ENCODE measurements at places on chromosomes 7 and 10.

GRCh38 chr10:72096115-72097000 is 8.0 kb upstream of the SPOCK2 start:
- no peak for DNase-seq

DNA sequence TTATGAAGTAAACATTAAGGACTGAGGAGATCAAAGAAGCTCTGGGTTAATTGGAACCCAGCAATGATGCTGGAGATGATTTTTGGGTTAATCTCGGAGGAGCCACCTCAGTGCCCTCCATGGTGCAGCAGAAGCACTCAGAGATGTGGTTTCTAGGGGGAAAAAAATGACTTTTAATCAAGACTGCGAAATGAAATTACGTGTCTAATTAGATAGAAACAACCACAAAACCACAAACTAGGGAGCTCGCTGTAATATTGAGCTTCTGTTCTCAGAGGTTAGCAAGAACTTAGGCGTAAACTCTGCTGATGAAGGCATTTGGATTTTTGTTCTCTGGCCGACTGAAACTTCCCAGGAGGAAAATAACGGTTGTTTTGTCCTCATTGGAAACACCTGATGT is 319.0 kb downstream of the GRID1 start:
- no peak for DNase-seq

DNA sequence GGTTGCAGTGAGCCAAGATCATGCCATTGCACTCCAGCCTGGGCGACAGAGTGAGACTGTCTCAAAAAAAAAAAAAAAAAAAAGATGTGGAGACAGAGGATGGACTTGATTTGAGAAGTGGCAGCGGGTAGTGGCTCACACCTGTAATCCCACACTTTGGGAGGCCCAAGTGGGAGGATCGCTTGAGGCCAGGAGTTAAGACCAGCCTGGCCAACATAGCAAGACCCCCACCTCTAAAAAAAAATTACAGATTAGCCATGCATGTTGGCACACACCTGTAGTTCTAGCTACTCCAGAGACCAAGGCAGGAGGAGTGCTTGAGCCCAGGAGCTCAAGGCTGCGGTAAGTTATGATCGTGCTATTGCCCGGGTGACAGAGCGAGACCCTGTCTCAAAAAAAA is 24.3 kb upstream of the ASCC1 start:
- no peak for DNase-seq

DNA sequence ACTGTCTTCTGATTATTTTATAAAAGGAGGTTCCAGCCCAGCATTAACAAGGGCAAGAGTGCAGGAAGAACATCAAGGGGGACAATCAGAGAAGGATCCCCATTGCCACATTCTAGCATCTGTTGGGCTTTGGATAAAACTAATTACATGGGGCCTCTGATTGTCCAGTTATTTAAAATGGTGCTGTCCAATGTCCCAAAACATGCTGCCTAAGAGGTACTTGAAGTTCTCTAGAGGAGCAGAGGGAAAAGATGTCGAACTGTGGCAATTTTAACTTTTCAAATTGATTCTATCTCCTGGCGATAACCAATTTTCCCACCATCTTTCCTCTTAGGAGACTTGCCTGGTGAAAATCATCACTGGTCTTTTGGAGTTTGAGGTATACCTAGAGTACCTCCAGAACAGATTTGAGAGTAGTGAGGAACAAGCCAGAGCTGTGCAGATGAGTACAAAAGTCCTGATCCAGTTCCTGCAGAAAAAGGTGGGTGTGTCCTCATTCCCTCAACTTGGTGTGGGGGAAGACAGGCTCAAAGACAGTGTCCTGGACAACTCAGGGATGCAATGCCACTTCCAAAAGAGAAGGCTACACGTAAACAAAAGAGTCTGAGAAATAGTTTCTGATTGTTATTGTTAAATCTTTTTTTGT is 2.3 kb downstream of the IL6 start:
- DNase-seq = no peak

DNA sequence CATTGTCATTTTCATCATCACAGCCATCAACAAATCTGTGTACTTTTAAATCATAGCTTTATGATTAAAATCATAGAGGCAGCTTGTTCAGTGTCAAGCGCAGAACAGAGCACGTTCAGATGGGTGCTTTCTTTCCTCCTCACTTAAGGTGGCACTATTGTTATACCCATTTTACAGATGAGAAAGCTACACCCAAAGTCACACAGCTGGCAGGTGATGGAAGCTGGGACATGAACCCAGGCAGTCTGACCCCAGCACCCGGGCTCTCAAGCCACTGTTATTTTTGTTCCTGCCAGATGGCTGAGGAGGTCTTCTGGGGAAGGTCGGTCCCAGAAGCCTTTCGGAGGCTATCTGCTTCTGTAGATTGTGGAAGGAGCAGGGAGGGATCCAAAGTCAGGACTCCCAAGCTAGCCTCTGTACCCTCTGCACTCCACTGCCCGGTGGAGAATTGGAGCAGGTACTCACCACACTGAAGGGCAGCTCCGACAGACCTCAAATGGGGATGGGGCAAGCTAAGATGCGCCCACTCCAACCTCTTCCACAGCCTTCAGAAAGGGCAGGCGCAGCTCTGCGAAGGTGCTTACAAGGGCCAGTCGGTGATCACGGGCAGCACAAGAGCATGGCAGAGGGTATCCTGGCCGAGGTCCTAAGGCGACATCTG is 610 bp downstream of the AVPI1 start:
- DNase-seq = no peak

DNA sequence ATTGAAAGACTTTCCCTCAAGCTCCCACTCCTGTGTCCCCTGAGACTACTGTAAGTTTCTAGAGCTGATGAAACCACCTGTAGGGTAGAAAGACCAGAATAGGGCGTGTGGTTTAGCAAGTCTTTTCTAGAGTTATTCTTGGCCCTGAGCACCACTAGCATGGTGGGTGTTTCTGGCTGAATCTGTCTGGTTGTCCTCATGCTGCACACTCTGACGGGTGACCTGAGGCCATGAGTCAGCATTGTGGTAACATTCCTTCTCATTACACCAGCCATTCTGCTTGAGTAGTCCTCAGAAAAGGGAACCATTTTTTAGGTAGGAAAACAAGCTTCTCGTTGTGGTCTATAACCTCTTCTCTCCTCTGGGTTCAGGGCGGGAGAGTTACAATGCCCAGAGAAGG is 250.3 kb downstream of the SNX13 start:
- no peak for DNase-seq

DNA sequence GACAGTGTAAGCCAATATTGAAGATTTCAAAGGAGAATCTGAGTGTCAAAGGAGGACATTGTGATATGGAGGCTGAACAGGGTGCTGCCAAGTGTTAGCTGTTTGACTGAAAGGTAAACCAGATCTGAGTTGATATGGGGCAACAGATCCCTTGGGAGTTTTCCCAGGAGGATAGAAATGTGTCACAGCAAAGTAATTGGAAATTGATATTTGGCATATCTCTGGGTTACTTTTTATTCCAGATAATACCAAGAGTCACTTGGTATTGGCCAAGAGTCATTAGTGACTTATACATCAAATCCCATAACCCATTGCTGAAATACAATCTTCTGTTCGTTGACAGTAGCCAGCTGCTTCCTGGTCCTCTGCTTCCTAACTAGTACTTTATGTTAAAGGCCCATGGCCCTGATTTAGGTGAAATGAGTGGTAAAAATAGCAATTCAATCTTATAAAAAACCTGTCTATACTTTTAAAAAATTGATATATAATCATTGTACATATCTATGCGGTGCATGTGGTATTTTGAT is 922.9 kb downstream of the LRMDA start:
- no peak for DNase-seq

- DNase-seq = no peak
These were observed 674 bp downstream of the AMZ1 start for GRCh38 chr7:2688409-2689342.

DNA sequence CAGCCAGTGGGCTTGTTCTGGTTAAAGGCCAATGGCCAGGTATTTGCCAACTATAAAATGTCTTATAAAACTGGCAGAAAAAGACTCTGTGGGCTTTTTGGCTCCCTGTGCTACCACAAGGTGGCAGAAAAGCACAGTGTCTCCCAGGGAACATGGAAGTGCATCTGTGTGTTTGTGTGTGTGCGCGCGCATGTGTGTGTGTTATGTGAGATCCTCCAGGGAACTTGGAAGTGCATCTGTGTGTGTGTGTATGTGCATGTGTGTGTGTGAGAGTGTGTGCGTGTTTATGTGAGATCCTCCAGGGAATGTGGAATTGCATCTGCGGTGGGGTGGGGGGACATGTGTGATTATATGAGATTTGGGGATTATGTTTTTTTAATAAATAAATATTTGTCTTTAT is 30.2 kb upstream of the ABI1 start:
- DNase-seq = peak; percentile 21

DNA sequence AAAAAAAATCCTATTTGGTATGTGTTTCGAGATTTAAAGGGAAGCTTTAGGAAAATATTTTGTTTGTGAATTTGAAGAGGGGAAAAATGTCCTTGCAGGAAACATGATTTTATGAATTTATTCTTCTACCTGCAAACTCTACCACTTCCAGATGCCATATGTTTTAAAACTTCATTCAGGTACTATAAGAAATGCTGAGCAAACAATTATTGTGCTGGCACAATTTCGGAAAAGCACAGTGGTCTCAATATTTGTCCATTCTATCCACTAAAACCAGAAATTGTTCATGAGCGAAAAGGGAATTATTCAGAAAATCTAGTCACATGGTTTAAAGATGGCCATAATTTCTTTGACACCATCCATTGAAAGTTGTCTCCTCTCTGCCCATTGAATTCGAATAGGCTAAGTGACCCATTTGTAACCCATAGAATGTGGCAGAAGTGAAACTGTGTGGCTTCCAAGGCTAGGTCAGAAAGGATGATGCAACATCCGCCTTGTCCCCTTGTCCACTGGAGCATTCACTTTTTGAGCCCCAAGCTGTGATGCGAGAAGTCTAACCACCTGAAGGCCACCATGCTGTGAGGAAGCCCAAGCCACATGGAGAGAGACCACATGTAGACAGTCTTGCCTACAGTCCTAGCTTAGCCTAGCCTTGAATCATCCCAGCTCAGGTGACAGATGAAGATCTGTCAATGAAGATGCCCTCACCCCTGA is 189.8 kb upstream of the PRKCQ start:
- DNase-seq = no peak

- DNase-seq = no peak
These were observed 516.0 kb downstream of the REEP3 start for GRCh38 chr10:64037071-64037661.

DNA sequence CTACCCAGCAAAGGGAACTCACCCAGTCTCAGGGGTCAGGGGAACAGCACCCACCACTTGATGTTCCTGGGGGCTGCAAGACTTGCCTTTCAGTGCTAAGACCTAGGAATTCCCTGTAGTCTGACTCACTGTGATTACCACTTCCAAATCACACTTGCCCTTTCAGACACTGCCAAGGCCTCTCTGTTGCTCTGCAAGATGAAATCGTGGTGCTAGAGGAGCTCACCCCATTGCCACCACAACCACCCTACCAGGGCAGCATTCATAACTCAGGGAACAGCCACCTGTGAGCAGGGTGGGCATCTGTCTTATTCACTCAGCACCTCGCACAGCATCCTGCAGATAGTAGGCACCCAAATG is 36.5 kb downstream of the XPNPEP1 start:
- no peak for DNase-seq

DNA sequence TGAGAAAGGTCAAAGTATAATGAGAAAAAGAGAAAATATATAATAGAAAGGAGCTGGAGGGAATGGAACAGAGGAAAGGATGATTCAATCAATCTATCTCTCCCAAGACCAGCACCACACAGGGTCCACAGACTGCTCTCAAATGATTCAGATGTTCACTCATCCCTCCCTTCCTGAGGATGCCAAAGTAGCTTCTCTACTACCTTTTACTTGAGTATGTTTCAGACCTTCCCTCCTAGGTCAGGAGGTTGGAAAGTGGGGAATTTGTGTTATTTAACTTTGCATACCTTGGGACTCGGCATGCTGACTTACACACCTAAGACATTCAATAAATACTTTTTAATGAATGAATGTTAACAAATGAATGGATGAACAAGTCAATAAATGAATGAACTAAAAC is 30.6 kb downstream of the CPVL start:
- DNase-seq = no peak

DNA sequence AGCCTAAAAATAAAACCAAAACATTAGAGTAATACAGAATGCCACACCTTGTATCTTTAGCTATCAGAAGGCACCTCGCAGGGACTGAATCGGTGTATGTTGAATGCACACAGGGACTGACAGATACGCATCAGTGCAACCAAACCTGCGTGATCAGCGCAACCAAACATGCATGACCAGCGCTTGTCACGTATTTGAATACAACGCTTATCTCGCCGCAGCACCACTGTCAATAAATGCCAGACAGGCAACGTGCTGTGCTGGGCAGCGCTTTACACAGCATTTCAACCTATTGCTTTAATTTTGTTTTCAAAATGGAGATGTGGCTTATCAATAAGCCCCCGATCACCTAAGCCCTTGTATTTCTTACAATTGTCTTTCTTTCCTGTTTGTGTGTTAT is 242.4 kb downstream of the SFMBT2 start:
- no peak for DNase-seq

DNA sequence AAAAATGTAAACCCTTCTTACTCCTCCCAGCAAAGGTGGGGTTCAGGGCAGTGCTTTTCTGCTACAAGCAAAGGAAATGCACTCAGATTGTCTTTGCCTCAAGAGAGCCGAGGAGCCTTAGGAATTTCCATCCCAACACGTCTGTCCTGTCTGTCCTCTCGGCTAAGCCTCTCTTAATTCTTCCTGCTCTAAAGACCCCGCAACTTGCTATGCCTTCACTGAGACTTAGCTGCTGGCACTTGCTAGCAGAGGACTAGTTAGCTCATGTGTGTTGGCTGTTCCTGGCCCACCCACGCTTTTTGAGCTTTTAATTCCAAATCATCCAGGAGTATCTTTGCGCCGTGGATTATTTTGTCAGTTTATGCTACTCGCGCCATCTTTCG is 481 bp upstream of the NPM3 start:
- DNase-seq = no peak

DNA sequence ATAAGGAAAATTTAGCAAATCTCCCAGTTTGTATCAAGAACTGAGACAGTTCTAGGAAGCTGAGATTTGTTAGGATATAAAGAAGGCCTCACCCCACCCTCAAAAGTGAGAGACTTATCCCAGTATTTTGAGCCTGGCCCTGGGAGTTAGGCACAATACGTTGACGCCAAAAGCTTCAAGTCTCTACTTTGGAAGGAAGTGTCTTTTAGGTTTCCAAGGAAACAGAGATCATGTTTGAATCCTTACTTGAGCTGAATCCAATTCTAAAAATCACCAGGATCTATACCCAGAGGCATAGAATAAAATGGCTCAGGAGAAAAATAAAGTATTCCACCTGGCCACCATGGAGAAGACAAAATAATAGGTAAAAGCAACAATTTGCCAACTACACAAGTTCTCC is 115.9 kb upstream of the NRG3 start:
- DNase-seq = no peak
